ENCODE measurements at places on chromosomes 2 and 18.

DNA sequence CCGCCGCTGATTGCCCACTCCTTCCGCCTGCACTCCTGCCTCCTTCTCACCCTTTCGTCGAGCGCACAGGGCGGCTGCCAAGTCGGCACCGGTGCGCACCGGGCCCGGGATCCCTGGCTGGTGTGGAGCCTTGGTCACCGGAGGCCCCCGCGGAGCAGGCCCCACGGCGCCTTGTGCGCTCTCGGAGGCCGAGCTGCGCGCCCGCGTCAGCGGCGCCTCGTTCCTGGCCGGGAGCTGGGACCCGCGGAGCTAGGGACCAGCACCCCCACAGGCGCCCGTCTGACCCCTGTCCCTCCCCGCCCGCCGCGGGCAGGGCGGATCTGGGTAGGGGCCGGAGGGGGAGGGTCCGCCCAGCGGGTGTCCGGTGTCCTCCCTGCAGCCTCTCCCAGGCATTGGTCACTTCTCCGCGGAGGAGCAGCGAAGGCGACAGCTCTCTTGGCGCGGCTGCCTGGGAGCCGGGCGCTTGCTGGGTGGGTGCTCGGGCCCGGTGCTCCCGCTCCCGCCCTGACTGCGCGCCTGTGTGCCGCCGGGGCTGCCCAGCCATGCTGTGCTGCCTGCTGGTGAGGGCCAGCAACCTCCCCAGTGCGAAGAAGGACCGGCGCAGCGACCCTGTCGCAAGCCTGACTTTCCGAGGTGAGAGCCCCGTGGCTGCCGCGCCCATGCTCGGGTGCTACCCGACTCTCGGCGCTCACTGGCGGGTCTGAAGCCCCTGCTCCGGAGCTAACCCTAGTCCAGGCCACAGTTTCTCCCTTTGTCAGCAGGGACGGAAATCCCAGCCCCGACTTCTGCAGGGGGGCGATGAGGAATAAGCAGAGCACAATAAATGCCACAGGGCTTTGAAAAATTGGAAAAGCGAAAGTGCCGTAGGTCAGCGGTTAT lies 13.2 kb downstream of the DYSF start:
- DNase-seq = no peak

- DNase-seq = no peak
These were observed 48.4 kb downstream of the MTX2 start for GRCh38 chr2:176317623-176318065.

DNA sequence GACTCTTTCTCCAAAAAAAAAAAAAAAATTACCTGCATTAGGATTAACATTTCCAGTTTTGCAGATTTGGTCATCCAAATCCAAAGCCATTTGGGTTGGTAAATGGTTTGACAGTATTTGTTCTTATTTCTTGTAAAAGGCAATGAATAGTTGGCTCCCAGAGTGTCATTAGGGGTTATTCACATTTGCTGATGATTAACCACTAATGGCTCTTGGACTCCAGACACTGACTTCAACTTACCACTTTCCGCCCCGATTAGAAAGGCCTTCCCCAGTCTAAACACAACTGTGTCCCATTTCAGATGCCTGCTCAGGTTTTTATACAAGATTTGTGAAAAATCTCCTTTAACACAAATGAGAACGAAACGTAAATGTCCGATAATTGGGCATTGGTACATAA lies 9.6 kb upstream of the TGIF1 start:
- DNase-seq = no peak

- DNase-seq = no peak
These were observed 1.3 kb downstream of the CERS6 start for GRCh38 chr2:168457190-168457895.

DNA sequence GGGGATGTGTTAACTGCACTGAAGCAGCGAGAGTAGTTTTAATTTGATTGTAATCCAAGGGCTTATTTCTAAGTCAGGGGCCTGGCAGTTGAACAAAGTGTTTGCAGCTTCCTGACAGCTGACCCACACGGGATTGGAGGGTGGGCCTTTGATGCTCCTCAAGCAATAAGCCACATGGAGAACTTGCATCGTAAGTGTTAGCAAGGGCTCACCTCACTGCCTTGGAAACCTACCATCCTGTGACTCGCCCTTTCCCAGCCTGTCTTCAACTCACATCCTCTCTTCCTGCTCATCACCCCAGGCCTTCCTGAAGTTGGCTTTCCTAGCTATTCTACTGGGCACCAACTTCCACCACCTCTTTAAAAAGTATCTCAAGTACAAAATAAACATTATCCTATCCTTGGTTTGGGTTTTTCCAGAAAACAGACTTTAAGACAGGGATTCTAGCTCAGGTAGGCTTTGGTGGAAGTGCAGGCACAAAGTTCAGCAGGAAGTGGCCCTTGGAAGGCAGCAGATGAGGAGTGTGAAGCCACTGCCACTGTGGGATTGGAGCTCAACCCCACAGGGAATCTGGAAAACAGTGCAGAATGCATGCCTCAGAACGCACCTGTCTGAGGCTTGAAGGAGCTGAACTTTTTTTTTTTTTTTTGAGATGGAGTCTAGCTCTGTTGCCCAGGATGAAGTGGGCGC lies 31.6 kb downstream of the B3GNT2 start:
- no peak for DNase-seq

DNA sequence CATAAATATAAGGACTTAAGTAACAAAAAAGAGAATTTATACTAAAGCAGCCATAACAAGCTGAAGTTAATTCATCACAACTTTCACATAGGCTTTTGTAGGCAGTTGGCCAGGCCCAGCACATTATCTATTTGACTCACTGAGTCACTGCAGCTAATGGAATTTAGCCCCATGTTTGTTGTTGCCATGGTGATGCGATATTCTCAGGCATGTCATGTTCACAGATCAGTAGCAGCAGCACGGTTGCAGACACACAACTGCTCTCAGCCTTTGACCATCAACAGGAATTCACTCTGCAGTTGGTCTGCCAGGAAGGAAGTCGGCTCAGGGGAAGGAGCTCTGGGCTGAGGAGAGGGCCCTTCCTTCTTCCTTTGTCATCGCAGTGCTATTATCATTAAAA lies 639.8 kb downstream of the TMEM182 start:
- DNase-seq = no peak

- no peak for DNase-seq
These were observed 1159.6 kb downstream of the RPIA start for GRCh38 chr2:89850881-89851582.

DNA sequence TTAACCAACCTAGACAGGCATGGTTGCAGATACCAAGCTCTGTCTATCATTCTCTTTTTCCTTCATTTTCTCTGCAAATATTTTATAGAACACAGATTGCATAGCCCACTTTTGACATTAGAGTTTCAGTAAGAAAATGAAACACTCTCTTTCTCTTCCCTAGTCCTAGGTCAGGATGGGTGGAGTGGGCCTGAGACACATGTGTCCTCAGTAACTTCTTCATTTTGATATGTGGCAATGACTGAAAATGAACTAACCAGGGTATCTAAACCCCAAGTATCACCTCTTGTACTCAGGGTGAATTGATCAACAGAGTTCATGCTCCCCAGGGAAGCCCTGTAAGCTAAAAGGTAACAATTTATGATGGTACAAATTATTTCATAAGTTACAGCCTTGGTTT lies 37.0 kb upstream of the KYNU start:
- DNase-seq = no peak

- DNase-seq = no peak
These were observed 292.7 kb downstream of the RNF144A start for GRCh38 chr2:7209757-7210555.

DNA sequence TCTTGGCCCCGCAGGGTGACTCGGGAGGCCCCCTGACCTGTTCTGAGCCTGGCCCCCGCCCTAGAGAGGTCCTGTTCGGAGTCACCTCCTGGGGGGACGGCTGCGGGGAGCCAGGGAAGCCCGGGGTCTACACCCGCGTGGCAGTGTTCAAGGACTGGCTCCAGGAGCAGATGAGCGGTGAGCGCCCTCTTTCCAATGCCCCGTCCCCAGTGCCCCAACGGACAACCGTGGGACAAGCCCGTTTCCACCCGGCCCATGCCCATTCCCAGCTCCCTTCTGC lies 2.6 kb upstream of the CHRND start:
- no peak for DNase-seq

- no peak for DNase-seq
These were observed 147.5 kb upstream of the SESTD1 start for GRCh38 chr2:179412112-179412511.

All from GM12892 (cell line).